ENCODE measurements at places on chromosomes 6 and 20.
A peak's percentile ranks its signal among the peaks of the same experiment; 100 is the strongest.

DNA sequence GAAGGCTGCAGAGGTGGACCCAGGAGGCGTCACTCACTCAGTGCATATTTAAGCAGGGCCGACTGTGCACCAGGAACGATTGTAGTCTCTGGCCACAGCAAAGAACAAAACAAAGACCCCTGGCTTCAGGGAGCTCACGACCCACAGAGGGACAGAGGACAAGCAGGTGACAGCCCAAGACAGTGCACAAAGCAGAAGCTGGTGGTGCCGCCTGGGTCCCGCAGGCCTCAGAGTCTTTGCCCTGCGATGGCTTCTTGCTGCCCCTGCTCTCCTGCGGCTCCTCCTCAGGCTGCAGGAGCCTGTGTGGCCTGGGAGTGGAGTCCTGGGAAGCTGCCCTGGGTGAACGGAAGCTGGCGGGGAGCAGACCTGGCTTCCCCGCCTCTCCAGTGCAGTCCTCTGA is 300.0 kb downstream of the PREX1 start:
- DNase-seq, result no peak

GRCh38 chr20:23251779-23252178 is 98.8 kb upstream of the NXT1 start:
- DNase-seq, result no peak

DNA sequence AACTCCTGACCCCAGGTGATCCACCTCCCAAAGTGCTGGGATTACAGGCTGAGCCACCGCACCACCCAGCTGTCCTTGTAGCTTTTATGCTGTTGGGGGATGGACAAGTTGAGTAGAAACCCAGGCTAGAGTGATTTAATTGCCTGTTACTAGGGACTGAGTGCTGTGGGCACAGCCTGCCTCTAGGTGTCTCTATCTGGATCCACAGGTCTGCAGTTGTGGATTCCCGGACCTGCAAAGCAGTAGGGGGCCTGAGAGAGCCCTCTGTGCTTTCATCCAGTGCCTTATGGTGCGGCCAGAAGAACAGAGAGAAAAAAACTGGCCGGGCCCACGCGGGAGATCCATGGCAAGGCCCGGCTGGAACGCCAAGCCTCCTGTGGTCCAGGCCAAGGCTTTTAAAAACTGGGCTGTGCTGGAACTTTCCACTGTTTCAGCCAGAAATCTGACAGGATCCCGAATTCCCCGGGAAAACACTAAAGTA is 5.2 kb downstream of the SIRPA start:
- peak; percentile 66 for DNase-seq

DNA sequence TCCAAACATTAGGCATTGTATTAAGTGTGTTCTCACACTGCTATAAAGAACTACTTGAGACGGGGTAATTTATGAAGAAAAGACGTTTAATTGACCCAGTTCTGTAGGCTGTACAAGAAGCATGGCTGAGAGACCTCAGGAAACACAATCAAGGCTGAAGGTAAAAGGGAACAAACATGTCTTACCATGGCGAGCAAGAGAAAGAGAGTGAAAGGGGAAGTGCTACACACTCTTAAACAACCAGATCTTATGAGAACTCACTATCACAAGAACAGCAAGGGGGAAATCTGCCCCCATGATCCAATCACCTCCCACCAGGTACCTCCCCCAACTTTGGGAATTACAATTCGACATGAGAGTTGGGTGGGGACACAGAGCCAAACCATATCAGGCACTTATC is 86.6 kb upstream of the TOP1 start:
- no peak for DNase-seq

DNA sequence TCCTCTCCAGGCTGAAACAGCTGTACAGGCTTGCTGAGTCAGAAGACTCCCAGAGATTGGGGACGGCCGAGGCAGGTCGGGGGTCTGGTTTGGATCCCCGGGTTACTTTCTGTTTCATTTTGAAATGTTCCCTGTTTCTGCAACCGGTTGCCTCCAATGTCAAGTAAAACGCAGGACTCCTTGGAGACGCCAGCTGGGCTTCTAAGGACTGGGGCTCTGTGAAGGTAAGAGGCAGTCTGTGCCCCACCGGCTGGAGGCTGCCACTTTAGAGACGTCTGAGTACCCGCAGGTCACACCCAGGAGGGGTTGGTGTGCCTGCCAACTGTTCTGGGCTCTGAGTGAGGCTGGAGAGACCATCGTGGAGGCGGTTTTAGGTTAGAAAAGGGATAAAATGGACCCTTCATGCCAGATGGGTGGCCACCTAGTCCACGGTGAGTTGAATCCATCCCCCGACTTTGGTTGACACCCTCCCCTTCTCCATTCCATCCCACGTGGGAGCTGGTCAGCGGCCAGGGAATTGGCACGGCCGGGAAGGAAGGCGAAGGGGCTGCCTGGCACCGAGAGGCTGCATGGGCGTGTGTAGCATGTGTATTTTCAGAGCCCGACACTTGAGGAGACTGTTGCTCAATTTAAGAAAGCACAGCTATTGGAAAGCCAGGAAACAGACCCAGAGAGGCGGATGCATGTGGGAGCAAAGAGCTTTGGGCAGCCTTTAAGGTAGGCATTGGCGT is 240.9 kb downstream of the PHACTR1 start:
- DNase-seq, result peak; percentile 38

DNA sequence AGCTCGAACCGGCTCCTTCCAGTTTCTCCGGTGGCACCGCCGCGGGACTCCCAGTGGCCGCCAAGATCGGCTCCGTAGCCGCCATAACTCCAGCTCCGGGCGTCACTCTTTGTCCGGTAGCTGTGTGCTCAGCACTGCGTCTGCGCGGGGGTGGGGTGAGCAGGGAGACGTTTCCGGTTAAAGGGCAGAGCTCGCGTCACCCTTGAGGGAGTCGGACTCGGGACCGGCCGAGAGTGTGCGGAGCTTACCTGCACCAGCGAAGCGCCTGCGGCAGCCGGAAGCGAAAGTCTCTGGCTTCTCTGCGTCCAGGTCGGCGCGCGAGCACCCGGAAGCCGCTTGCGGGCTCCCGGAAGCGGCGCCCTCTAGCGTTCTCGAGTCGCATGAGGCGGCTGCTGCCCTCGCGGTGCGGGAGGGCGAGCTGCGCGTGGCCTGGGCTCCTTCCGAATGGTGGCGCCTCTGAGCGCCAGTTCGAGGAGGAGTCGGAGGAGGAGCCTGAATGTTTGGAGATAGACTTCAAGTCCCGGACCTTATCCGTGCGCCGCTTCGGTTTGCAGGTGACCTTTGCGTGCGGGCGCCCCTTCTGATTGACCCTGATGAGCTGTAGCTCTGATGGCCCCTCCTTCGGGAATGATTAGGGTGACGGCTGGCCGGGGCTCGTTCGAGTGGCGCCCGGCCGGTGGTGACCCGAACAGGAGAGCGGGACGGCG is at the start of gene SCAND1:
Gene SCAND1 (minus strand): TSS at position 303 of the 707 bp plus-strand sequence. CDS start 218 bp downstream, at position 85.
- peak; percentile 95 for DNase-seq

DNA sequence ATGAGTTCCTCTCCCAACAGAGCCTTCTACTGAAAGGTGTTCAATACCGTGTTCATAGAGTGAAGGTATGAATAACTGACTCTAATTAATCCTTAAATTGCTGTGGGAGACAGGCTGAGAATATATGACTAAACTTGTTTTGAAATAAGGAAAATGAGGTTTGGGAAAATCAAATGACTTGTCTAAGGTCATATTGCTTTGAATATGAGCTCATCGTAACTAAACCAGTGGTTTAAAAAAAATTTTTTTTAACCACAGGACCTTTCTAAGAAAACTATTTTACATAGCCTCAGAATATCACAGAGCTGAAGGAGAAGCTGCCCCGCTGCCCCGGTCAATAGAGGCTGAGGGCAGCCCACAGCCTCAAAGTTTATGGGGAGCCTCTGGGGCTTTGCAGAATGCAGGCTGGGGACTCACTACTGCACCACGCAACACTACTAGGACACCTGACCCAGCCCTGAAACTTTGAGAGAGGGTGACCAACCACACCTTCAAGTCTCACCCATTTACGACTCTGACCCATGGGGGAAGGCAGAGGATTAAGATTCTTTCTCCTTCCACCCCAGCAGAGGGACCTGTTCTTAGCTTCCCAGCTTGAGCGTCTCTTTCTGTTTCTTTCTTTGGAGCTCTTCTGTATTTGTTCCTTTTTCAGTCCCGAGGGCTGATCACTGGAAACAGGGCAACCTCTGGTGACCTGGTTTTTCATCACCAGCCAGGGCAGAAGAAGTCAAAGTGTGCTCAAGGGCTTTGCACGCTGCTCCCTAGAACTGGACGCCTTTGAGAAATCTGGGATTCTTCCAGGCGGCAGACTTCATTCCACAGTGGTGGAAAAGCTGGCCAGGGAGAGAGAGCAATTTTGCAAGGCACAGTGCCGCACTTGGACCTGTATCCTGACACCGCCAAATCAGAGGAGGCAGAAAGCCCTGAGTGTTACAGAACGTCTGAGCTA is 220.2 kb downstream of the ATXN1 start:
- DNase-seq, result no peak

DNA sequence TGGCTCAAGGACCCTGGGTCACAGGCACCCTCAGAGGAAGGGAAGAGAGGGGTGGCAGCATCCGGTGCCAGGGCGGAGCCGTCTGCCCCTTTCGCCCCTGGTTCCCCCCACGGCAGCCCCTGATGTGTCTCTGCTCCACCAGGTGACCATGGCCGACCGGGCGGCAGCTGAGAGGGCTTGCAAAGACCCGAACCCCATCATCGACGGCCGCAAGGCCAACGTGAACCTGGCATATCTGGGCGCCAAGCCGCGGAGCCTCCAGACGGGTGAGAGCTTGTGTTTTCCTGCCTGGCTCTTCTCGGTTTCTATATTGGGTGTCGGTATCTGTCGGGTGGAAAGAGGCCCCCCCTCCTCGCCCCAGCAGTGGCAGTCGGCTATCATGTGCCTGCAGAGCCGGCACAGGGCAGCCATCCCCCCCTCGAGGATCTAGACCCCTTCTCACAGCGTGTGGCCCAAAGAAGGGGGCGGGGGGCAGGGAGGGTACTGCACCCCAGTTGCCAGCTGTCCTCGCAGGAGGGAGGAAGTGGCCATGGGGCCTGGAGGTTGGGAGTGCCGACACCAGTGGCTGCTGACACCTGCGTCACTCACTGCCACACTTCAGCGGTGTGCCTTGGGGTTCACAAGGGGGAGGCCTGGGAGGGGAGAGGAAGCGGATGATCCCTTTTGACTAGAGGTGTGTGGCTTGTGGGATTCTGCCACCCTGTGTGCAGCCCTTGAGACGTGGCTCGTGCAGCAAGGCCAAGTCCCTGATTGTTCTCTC is 1.5 kb downstream of the RBM38 start:
- DNase-seq, result peak; percentile 48

DNA sequence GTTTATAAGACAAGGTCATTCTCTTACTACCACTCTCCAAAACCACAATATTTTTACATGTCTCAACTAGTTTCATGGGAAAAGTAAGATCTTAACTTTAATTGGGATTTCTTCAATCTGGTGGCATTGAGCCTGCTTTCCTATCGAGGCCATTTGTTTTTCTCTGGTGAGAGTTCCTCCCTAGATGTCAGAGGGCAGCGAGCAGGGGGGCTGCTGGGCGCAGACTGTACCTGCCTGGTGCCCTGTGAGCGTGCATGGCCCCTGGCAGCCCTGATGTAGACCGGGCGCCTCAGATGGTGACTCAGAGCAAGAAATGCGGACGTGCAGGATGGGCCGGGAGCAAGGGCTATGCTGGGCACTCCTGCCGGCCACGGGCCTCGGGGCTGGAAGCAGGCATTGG is 27.2 kb downstream of the ERMARD start:
- DNase-seq, result no peak

GRCh38 chr20:24993337-24994185 is 1.0 kb upstream of the APMAP start:
- no peak for DNase-seq

- no peak for DNase-seq
Measured at GRCh38 chr6:120302041-120302440, 952.5 kb upstream of the MAN1A1 start.

GRCh38 chr20:17767624-17768023 is 67.9 kb downstream of the BANF2 start:
- no peak for DNase-seq

DNA sequence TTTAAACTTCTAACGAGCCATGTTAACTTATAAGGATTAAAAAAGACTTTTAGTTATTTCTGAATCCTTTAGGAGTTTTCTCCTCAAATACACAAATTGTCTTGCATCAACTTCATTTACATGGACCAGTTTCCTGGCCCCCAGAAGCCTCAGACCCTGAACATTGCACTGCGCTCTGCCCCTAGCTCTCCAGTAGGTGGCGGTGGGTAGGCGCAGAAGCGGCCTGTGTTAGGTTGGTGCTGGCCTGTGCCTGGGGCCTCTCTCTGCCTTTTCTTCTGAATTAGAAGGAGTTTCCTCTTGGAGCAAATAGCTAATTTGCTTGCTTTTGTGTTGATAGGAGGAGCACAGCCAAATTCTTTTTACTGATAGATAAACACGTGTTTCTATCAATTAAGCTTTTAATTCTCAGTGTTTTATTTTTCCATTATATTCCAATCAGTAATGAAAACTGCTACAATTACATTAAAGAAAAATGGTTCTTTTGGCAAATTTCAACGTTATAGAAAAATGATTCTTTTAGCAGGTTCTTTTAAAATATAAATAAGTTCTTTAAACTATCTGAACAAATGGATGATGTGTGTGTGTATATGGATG is 44.4 kb downstream of the DTD1 start:
- DNase-seq, result peak; percentile 79

GRCh38 chr6:38975621-38976049 is 72.9 kb upstream of the GLP1R start:
- no peak for DNase-seq

DNA sequence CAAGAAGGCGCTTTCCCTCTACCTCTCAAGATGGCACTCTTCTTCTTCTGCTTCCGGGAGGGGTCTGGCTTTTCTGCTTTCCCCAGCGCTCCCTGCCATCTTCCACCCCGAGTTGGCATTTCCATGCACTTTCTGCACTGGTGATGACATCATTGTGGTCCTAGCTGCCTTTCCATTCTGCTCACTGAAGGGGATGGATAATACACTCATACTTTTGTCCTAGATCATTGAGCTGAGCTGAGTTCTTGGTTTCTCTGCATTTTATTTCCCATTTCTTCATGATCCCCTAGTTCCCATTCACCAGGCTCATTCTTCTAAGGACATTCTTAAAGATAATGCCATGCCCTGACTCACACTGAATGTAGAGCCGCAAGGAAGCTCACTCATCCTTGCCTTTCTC is 96.7 kb downstream of the EDN1 start:
- DNase-seq, result no peak

DNA sequence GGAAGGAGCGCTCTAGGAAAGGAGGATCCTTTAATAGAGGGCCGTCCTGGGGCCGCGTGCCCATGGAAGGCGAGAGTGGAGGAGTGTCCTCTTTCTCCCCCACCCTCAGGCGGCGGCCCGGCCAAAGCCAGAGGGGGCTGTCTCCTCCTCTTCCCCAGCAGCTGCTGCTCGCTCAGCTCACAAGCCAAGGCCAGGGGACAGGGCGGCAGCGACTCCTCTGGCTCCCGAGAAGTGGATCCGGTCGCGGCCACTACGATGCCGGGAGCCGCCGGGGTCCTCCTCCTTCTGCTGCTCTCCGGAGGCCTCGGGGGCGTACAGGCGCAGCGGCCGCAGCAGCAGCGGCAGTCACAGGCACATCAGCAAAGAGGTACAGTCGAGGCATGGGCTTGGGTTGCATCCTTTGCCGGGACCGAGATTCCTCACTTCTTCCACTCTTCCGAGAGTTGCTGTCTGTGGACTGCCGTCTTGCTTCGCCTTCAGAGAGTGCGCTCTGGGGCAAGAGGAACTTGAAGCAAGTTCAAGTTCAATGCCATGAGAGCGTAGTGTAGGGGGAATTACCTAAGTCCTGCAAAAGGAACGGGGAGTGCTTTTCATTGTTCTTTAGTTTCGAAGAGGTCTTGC is at the start of gene LAMA2:
Gene LAMA2 (plus strand): TSS at position 148 of the 621 bp plus-strand sequence. CDS start 108 bp downstream, at position 256.
- peak; percentile 51 for DNase-seq

GRCh38 chr20:49549801-49550551 is 18.0 kb downstream of the PTGIS start:
- DNase-seq, result no peak
